Kasumi-1 (cell line): ENCODE measurements at places on chromosomes 5 and 9.

GRCh38 chr9:88046542-88046941 lies 72.2 kb upstream of the CDK20 start:
- no peak for DNase-seq

DNA sequence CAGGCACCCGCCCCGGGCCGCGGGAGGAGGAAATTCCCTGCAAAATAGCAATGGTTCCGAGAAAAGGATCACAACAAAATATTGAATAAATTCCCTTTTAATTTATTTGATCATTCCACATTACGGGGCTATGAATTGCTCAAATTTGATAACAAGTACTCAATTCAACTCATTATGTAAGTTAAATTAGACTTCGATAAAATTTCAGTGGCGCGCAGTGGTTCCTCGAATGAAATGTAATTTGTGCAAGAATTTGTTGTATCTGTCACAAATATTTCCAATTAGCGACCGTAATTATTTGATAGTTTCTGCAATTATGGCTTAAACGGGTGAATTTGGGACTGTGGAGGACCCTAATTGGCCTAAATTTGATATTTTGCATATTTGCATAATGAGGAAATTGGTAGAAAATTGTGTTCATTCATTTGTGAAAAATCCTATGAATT lies 76.0 kb upstream of the TBCA start:
- no peak for DNase-seq

- no peak for DNase-seq
Measured at GRCh38 chr9:126482361-126483044, 131.2 kb upstream of the LMX1B start.

DNA sequence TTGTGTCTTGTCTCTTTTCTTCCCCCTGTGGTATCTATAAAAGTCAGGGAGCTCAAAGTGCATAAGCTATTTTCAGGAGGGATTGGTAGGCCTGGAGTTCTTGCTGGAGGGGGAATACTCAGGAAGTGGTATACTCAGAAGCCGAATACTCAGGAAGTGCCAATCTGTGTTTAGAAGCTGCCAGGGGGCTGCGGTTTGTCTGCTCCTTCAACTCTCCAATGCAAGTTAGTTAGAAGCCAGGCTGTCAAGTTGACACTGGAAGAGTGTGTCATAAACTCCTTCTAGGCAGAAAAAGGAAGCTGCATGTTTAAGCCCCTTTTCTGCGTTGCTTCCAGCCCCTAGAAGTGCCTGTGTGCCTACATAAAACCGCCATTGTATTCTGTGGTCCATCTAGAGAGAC lies 366.5 kb downstream of the TAF11L14 start:
- DNase-seq: peak; percentile 98

DNA sequence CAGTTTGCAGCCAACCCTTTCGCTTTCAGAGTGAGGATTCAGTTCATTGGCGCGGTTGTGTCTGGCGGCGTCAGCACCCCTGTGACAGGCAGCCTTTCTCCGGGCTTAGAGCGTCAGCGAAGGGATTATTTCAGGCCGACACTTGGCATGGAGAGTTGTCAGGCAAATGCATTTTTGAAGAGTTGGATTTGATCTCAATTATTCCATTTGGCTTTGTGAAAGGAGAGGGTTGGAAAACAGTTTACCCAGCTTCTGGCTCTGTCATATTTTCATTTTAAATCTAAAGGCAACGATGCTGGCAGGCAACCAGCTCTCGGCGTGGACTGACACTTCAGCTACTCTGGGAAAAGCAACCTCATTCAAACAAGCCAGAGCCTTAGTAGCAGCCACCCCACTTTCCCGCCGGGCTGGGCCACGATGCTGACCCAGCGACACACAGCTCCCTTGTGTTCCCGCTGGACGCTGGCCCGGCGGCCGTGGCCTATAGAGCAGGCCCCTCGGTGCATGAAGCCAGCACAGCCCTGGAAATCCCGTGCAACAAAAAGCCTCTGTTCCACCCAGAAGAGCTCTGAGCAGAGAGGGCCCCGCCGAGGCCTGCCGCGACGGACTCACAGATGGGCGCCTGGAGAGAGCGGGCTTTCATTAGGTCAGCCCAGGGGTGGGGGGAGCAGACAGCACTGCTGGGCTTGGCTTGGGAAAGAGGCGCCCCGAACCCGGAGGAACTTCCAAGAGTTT lies 28.9 kb upstream of the LPCAT1 start:
- DNase-seq: no peak

GRCh38 chr9:116953271-116953670 lies 266.2 kb downstream of the TRIM32 start:
- no peak for DNase-seq

DNA sequence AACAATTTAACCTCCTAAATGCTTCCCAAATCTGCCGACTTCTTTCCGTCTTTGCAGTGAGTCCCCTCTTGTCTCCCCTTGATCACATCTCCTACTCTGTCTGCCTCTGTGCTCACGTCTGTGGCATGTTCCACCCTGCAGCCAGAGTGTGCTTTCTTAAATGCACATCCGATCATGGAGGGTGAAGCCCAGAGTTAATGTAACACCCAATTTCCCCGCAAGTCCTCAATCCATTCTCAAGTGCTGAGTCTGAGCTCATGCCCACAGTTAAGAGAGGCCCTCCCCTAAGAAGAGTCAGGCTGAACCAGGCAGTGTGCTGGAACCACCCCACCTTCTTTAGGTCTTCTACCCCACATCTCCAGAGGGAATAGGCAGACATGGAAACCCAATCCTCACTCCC lies 164.8 kb downstream of the EPB41L4A start:
- no peak for DNase-seq

DNA sequence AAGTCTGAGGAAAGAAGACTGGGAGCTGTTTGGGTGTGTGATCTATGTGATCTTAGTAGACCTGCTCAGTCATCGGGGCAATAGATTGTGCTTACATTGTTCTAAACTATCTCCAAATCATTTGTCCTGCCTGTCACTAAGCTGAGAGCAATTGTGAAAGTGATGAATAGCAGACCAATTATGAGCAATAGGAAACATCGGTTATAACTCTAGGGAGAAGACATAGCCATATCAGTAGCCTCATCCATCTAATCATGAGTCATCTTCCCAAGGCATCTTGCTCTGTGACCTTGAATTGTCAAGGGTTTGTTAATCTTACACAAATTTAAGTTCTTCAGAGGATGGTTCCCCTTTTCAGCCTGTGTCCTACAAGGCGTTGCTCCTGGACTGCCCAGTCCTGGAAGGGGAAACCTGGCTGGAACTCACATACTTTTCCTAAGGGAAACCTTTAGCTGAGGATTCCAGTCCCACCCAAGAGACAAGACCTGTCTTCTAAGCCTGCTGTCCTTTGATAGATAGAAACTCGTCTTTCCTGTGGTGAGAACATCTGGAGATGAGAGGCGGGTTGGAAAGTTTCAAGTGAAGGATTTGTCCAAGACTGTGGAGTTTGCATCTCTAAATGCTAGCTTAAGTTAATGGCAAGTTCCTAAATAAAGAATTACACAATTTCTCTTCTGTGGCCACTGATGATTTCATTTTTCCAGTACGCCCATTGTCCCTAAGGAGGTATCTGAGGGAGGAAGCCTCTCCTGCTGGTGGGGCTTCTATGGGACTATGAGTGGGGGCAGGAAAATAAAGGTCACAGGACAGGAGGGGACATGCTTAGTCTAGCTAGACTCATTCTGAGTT lies 53.9 kb upstream of the TRIM32 start:
- no peak for DNase-seq

DNA sequence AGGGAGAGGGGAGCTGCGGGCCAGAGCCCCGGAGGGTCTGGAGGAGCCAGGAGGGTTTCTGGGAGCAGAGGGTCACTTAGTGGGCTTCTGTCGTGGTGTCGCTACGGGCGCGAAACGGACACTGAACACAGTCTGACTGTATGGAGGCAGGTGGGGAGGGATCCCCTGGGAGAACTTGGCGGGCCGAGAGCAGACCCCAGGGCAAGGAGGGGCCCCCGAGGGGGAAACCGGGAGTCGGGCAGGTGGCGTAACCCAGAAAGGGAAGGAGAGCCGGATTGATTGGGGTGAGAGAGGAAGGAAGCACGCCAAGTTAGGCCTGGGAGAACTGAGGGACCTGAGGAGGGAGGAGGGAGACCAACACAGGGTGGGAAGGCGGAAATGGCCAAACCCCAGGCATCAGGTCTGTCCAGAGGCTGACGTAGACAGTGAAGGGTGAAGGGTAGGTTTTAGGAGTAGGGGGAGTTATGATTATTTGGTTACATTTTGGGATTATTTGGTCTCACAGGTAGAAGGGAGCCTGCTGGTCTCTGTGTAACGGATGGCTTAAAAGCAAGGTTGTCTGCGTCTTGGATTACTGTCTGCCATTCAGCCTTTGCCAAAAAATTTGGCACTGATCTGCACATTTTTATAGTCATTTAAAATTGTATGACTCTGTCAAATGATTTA lies 3.3 kb upstream of the MSMP start:
- peak; percentile 38 for DNase-seq

GRCh38 chr5:134224888-134225779 lies 739 bp downstream of the PPP2CA start:
- DNase-seq: peak; percentile 39

DNA sequence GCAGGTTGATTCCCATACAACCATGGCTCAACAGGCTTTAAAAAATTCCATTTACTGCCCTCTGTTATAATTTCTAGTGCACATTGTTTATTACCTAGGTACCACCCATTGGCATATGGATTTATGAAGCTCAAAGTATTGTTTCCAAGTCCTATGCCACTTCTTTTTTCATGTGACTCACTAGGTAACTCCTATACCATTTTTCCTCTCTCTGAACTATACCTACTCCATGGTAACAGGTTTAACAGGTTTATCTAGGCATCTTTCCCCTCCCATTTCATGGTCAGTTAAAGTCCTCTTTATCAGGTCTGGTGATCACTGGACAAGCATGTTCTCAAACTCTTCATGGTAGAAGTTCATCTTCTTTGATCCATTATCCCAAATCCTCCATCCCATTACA lies 49.6 kb upstream of the ABCA1 start:
- no peak for DNase-seq

DNA sequence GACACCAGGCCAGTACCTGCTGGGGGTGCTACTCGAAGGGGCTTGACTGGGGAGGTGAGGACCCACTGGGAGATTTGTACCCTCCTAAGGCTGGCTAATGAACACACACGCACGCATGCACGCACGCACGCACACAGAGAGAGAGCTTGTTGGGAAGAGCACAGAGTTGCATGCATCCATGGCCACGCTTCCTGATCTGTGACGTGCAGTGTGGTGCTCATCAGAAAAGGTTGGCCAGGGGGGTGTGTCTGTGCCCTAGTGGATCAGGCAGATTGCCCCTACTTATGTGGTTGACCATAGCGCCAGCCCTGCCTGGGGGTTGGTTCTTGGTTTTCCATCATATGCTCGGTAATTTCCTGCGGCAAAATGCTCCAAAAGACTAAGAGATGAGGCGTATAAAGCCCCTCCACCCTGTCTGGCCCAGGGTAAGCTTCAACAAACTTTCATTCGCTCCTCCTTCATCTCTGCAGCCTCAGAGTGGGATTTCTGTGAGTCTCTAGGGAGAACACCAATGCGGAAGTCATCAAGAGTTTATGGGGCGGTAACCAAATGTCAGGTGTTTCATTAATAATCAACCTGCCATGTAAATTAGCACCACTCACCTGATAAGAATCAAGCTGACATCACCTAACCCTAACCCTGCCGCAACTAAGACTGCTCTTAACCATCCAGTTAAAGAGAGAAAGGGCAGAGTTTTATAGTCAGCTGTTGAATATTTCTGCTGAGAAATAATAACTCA lies 8.0 kb upstream of the GFI1B start:
- DNase-seq: no peak

GRCh38 chr5:127848098-127848497 lies 144.9 kb downstream of the CCDC192 start:
- no peak for DNase-seq

GRCh38 chr5:109105631-109106267 lies 304.0 kb downstream of the PJA2 start:
- DNase-seq: no peak

- no peak for DNase-seq
Measured at GRCh38 chr9:117546894-117547678, 132.2 kb upstream of the ASTN2 start.

- peak; percentile 57 for DNase-seq
Measured at GRCh38 chr5:126234563-126235195, 188.5 kb upstream of the GRAMD2B start.

- DNase-seq: no peak
Measured at GRCh38 chr9:212297-212696, 2.4 kb upstream of the DOCK8 start.

DNA sequence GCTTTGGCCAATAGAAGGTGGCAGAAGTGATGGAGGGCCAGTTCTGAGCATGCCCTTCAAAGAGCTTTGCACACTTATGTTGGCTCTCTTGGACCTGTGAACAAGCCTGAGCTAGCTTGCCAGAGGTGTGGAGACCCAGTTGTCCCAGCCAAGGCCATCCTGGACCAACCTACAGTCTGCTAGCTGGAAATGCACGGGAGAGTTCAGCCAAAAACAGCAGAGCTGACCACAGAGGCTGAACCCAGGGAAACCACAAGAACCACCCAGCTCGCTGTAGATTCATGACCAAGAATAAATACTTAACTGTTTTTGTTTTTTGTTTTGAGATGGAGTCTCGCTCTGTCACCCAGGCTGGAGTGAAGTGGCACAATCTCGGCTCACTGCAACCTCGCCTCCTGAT lies 65.4 kb upstream of the HAND1 start:
- DNase-seq: no peak
